SJSA1 (cell line): ENCODE measurements at places on chromosomes 5 and 9. TPM values are rescaled to one million over a fixed set of nuclear protein-coding genes. Genes with fewer than 3 reads are reported as not detected.
A peak's percentile ranks its signal among the peaks of the same experiment; 100 is the strongest.

GRCh38 chr9:104143550-104143910 is 49.4 kb downstream of the SMC2 start:
- no peak for DNase-seq

DNA sequence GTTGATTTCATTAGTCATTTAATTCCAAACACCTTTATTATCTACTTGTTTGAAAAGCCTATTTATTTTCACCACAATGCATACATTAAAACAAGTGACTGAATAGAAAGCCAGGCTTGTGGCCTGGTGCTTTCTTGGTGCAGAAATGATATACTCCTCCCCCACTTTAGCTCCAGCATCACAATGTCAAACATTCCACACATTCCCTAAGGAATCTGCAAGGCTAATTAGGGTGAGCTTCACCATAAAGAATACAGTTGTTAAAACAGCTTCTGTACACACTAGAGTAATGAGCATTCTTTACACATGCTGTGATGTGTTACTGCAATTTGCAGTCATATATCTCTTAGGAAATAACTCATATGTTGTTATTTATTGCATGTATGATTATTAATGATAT is 705.7 kb downstream of the CETN3 start:
- DNase-seq, result peak; percentile 68

DNA sequence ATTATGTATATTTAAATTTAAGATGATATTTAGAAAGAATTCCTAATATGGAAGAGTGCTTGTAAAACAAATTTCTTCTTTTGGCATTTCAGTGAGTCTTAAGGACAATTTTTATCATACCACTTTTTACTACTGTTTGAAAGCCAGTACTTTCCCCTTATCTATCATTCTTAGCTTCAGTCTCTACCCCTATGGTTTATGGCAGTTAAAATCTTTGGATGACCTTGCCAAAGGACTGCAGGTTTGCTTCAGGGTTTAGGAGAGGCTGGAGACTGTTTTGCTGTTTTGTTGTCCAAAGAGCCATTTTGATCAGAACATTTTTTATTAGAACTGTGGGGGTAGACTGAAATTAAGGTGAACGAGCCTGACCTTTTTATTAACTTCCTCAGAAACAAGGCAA is 30.8 kb downstream of the SLC38A9 start:
- DNase-seq, result no peak

DNA sequence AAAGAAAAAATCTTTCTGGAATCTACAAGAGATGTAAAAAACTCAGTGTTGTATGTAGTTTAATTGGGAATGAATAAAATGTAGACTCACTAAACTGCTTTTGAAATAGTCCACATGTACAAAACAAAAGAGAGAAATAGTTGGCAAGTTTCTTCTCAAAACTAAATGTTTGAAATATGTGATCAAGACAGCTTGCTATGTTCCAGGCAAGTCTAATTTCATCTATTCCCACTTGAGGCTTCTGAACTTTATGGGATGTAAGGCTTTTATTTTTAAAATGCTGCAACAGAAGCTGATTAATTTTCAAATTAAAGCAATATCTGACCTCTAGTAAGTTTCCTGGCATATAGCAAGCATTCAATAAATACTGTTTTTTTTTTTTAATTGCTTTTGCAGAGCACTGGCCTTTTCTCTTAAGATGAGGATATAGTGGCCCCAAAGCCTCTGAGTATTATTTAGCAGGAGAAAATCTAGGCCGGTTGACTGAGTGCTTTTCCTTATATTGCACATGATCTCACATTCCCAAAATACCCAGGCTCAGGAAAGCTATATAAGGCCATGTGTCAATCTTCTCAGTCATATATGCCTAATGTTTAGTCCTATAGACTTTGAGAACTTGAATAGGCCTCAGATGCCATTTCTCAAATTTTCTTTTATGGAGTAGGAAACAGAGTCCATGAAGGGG is 183.2 kb downstream of the NTRK2 start:
- no peak for DNase-seq

GRCh38 chr5:97094579-97095317 is 47.7 kb downstream of the LIX1 start:
- DNase-seq, result no peak

The RASEF gene
- total RNA-seq, result 0.16 TPM in 1 of 2 replicates, not detected in the other

- no peak for DNase-seq
These were observed 140.9 kb downstream of the MLLT3 start for GRCh38 chr9:20481437-20481836.
